Activated T-helper 9 cell treated with anti-CD3 and anti-CD28 coated beads, Interleukin-2, amount 50 U/mL, for 16 hours (primary cell): ENCODE measurements at places on chromosomes 7 and 10.

- DNase-seq: no peak
Measured at GRCh38 chr10:43960981-43961380, 312.3 kb upstream of the ZNF32 start.

GRCh38 chr10:51080311-51081006, 6.2 kb downstream of the PRKG1 start:
- no peak for DNase-seq

- no peak for DNase-seq
Measured at GRCh38 chr10:75788394-75789205, 357.2 kb downstream of the LRMDA start.

- no peak for DNase-seq
Measured at GRCh38 chr7:135537453-135537852, 20.3 kb upstream of the NUP205 start.

DNA sequence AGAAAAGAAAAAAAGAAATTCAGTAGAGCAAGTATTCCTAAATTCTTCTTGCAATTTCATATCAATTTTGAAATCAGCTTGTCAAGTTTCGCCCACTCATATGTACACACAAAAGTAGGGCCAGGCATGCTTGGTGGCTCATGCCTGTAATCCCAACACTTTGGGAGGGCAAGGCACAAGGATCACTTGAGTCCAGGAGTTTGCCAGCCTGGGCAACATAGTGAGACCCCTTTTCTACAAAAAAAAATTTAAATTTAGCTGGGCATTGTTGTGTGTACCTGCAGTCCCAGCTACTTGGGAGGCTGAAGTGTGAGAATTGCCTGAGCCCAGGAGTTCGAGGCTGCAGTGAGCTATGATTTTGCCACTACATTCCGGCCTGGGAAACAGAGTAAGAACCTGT, 65.4 kb downstream of the MRPL32 start:
- no peak for DNase-seq

DNA sequence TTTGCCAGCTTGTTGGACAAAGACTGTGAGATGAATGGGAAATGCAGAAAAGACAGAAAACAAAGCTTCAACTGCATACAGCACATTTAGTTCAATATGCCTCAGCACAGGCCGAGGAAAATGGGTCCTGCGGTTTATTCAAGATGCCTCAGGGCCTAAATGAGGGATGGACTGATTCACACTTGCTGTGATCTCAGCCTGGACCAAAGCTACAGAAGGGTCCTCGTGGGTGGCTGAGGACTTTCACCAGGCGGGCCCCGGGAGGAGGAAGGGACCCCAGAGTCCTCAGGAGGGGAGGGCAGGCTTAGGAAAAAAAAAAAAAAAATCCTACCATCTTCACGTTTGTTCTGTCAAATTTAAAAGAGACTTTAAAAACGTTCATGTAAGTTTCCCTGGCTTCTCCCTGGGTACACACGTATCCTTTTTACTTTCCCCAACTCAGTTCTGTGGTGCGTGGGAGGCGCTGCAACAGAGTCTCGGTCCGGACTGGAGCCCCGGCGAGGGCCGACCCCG, 624 bp upstream of the ZNF783 start:
- no peak for DNase-seq

- DNase-seq: no peak
Measured at GRCh38 chr10:1184541-1185430, 128.6 kb downstream of the WDR37 start.

GRCh38 chr7:134926396-134926795, 59.9 kb upstream of the AGBL3 start:
- DNase-seq: no peak

GRCh38 chr10:5484205-5484604, 15.2 kb downstream of the CALML5 start:
- no peak for DNase-seq

DNA sequence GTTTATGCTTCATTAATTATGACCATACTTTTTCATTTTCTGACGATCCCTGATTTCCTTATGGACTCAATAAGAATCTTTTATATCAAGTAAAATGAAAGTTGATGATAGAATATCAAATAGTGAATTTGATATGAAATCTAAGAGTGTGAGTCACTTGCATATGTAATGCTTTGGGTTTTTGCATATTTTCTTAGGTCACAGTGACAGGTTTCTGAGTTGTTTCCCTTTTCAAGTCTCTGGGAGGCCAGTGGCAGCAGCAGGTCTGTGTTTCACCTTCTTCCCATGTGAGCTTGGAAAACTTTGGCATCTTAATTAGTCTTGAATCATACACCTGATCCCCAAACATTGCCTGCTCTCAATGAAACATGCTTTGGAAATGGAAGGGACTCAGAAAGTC, 34.7 kb upstream of the GJD4 start:
- no peak for DNase-seq

- DNase-seq: peak; percentile 2
Measured at GRCh38 chr7:77199013-77199966, at the start of gene FGL2. Gene FGL2 (minus strand): TSS chr7:77199819. CDS start chr7:77199793, 26 bp downstream.

DNA sequence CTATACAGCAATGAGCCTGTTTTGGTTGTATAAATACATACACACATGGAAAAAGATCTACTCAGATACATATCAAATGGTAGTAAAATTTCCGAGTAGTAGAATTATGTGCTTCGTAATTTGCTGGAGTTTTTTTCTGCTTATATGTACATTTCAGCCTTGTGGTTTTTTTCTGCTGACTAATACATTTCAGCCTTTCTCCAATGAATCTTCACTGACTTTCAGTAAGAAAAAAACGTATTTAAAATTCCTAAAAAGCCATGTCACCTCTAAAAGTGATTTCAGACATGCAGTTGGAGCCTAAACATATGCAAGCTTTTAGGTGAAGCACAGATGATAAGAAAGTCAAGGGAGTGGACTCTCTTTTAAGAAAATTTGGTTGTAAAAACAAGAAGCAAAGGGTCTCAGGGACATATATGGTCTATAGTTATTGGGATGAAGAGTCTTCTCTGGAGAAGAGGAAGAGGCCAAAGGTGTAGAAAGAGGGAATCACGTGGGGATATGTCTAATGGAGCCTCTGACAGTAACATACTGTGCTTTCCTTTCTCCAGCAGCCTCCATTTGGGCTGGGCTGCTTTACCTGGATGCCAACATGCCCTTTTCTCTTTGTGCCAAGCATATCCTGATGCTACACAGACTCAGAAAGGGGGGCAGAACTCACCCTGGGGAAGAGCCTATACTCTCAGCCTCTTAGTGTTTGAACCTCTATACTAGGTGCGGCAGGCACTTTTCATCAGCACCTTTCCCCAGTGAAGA, 2.4 kb downstream of the AMPH start:
- no peak for DNase-seq

- DNase-seq: no peak
Measured at GRCh38 chr7:127270093-127270492, 17.4 kb upstream of the GRM8 start.

DNA sequence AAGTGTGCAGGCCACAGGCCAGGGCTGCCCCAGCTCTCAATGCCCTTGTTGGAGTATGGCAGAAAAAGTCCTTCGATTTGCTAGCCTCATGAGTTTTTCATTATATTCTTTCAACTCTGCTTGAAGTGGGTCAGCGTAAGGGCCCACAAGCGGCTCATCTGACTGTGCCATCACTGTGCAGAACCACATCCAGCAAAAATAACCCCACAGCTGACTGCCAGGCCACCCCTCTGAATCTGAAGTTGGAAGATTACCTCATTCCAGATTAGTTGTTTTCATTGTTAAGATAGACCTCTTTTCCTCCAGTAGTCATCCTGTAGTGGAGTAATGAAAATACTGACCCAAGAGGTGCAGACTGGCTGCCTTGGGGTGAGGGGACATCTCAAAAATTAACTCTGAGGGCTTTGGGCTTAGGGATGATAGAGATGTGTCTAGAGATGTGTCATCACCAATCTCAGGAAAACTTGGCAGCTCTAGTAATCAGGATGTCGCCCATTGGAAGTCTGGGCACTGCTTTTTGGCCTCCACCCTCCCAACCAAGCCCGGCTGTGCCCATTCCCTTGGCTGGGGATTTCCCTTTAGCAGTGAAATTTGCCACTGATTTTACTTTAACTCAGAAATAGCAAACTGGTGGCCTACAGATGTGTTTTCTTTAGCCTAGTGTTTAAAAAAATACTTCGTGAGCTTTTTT, 164.3 kb downstream of the LCOR start:
- DNase-seq: no peak

DNA sequence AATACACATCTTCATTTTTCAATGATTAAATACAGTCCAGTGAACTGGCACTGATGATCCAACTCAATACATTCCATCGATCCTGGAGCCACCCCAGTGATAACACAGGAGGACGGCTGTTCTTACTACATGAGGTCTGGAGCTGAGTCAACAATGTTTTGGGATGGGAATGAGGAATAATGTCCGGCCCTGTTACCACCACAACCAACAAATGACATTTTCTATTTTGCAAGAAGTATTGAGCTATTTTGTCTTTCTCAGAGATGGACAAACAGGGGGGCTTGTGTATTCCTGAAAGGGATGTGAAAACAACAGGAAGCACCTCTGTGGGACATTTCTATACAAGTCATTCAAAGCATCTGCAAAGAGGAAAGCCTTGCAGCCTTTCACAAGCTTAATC, 249.2 kb downstream of the PARD3 start:
- DNase-seq: no peak

GRCh38 chr7:107652642-107653041, 8.0 kb upstream of the SLC26A4 start:
- DNase-seq: no peak

DNA sequence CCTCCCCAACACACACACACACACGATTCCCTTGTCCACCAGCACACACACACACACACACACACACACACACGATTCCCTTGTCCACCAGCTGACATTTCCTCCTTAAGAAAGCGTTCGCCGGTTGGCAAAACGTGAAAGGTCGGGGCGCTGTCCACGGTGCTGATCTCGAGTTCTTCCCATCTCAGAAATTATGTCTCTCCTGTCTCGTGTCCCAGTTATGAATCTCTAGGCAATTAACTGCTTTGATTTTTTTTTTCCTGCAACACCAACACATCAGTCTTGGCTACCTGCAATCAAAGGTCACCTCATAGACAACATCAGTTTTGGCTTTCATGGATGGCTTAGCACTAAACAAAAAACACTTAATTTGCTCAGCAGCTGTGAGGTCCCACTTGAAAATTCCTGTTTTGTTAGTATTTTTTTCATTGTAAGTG, 1.9 kb downstream of the INA start:
- no peak for DNase-seq

DNA sequence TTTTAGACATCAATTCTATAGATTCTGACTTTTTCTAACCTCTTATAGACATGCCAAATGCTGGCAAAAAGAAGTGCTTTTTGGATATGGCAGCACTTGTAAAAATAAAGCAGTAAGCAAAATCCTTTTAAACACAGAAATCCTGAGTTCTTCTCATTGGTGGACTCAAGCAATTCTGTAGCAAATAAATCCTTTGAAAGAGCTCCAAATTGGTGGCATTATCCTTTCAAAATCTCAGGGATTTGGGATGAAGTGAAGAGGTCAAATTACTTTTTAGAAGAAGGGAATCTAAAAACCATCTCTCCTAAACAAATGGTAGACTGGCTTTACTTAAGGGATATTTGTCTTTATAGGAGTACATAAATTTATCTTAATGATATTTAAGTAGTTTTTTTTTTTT, 17.5 kb upstream of the ASCC1 start:
- no peak for DNase-seq

DNA sequence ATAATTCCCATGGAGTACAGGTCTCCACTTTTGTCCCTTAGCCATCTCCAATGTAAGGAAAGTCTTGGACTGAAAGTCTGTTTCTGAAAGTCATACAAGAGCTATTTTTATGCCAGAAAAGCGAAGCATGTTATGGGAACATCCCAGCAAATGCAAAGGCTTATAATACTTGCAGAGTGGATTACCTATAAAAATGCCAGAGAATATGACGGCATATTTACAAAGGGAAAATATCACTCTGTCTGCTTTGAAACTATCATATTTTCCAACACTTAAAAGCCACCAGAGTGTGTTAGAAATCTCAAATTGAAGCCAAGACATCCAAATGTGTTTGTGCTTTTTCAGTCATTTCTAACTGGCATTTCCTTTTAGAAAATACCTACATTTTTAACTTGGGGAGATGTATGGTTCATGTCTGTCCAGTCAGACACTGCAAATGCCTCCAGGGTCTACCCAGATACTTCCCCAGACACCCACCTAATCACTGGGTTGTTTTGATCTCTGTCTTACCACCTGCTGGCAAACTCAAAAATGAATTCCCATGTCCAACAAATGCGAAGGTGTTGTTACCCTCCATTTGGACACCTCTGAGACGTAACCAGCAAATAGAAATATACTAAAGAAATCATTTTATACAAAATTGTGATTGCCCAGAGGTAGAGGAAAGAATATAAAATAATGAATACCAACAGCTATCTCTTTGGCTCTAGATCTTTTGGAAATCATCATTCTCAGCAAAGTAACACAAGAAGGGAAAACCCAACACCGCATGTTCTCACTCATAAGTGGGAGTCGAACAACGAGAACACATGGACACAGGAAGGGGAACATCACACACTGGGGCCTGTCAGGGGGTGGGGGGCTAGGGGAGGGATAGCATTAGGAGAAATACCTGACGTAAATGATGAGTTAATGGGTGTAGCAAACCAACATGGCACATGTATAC, 1.2 kb downstream of the ITIH2 start:
- DNase-seq: no peak

- no peak for DNase-seq
Measured at GRCh38 chr7:31111109-31111451, 59.0 kb downstream of the ADCYAP1R1 start.

GRCh38 chr7:84916161-84916560, 270.7 kb downstream of the SEMA3D start:
- no peak for DNase-seq

DNA sequence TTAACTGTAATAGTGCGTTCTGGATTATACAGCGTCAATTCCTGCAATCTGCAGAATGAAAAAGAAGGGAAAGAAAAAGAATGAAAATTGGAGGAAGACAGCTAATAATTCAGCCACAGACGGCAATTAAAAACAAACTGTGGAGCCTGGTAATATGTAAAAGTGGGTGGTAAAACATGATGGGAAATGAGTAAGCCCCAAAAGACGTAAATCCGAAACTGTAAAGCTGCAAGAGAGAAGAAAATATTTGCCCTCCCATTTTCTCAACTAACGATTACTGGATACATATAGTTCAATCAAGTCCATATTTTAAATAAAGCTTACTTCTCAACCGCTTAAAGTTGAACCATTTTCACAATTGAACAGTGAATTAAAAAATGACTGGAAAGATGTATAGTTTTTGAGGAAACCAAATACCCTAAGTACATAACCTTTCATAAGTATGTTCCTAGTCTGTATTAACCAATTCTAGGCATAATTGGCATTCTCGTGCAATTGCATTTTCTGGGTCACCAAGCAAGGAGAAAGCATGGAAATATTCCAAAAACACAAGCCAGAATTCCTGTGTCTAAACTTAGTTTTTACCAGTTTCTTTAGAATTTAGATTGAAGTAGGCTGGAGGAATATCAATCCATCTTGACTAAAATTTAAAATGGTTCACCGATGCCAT, 44.8 kb downstream of the MALSU1 start:
- DNase-seq: no peak

GRCh38 chr7:150733482-150734095, 3.6 kb upstream of the GIMAP5 start:
- no peak for DNase-seq
